ENCODE measurements at places on chromosomes 2 and 18. TPM values are rescaled to one million over a fixed set of nuclear protein-coding genes. Genes with fewer than 3 reads are reported as not detected.

- no peak for DNase-seq
Measured at GRCh38 chr2:26428846-26429245, 27.1 kb downstream of the DRC1 start.

GRCh38 chr2:124039762-124040291 lies 14.7 kb downstream of the CNTNAP5 start:
- no peak for DNase-seq

GRCh38 chr18:49640741-49641140 lies 78.9 kb downstream of the LIPG start:
- DNase-seq, result no peak

DNA sequence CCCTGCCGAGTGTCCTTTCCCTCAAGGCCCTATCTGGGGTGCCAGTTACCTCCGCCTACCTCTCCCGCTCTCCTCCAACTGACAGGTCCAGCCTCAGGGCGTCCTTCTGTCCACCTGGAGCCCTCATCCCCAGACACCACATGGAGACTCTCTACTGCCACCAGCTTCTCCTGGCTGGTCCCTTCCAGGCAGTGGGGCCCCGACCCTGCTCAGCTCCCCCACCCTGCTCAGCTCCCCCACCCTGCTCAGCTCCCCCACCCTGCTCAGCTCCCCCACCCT lies 74.0 kb upstream of the ODC1 start:
- DNase-seq, result no peak

DNA sequence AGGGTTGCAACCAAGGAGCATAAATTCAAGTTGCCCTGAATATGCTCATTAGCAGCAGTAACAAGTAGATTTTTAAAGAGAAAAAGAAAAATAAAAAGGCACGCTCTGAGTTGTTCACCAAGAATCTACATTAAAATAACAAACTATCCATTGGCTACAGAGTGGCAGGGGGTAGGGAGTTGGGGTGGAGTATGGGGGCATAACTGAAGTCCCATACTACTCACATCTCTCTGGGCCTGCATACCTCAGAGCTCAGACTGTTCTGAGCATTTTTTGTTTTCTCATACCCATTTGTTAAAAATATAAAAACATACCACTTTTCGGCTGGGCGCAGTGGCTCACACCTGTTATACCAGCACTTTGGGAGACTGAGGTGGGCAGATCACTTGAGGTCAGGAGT lies 31.4 kb downstream of the ORC4 start:
- no peak for DNase-seq

GRCh38 chr2:200590090-200590489 lies 4.3 kb downstream of the AOX1 start:
- peak; percentile 50 for DNase-seq

GRCh38 chr18:77181950-77182707 lies 49.5 kb upstream of the MBP start:
- no peak for DNase-seq

DNA sequence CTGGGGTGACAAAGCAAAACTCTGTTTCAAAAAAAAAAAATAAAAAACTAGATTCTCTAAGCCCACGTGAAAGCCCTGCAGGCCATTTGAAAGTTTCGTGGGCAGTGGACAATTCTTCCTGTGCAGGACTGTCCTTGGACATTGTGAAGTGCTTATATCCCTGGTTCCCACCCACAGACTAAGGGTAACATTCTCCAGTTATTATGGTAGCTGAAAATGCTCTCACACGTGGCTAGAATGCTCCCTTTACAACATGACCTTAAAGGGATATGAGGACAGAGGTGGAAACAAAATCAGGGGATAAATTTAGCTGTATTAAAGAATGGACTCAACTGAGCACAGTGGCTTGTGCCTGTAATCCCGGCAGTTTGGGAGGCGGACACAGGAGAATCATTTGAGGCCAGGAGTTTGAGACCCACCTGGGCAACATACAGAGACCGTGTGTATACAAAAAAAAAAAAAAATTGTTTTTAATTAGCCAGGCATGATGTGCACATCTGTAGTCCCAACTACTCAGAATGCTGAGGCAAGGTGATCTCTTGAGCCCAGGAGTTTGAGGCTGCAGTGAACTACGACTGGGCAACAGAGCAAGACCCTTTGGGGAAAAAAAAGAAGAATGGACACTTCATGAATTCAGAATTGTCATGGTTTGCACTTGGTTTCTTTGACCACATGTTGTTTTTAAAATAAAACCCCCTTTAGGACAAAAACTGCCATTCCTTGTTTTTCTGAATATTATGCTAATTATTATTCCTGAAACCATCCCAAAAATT lies 167.9 kb downstream of the MGAT5 start:
- DNase-seq, result no peak

- DNase-seq, result no peak
Measured at GRCh38 chr2:196963043-196963442, 36.5 kb upstream of the PGAP1 start.

- no peak for DNase-seq
Measured at GRCh38 chr18:45802814-45803492, 22.5 kb upstream of the SIGLEC15 start.

DNA sequence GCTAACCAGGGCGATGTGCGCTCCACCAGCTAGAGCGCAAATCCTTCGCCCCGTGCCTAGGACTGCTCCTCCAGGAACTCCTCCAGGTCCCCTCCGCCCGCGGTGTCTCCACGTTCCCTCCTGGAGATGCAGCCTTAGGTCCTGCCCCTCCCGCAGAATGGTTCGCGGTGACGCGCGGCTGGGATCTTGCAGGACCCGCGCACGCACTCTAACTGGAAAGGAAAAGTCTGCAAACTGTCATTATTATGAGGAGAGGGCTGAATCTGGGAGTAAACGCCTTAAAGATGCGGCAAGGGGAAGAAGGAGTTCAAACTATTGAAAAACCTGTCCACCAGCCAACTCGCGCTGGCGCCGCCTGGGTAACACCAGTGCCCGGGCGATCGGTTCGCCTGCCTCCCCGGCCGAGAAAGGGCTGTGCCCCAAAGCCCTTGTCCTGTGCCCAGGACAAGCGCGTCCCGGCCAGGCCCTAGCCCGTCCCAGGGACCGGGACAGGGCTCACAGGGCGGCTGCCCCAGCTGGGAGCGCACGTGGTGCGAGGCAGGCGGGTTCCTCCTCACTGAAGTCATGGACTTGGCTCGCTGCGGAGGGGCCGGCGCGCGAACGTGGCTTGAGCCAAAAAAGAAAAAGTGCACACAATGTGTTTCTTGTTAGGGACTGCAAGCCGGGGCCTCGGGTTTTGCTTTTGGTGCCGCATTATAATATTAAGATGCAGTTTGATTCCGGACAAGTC lies 5.5 kb upstream of the ID2 start:
- DNase-seq, result peak; percentile 93

DNA sequence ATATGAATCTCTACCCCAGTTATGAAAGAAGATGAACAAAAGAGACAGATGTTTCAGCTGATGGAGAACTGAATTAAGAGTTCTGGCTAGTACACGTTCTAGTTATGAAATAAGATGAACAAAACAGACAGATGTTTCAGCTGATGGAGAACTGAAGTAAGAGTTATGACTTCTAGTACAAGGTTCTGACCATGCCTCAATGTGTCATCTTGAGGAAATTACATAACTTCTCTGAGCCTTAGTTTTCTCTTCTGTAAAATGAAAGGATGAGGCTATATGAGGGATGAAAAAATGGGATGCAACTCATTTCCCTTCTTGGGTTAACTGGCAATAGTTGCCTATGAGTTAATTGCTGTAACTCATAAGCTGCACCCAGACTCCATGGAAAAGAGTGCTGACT lies 92.9 kb upstream of the WDR75 start:
- DNase-seq, result no peak

GRCh38 chr2:26442707-26443106 lies 35.2 kb downstream of the OTOF start:
- no peak for DNase-seq

LIPG gene
- 0.19 TPM for total RNA-seq

IL36B gene
- not detected for total RNA-seq

FAP gene
- total RNA-seq, result 0.62 TPM

AOX1 gene
- 4.1 TPM for total RNA-seq

TMEM169 gene
- total RNA-seq, result 0.62 TPM

KATNAL2 gene
- total RNA-seq, result 3.0 TPM

SCN2A gene
- total RNA-seq, result 0.05 TPM
